ENCODE measurements at places on chromosomes 16 and 17. TPM values are rescaled to one million over a fixed set of nuclear protein-coding genes. Genes with fewer than 3 reads are reported as not detected.

- no peaks in the 10 kb centered on the region for H3K27me3 ChIP-seq
- H3K27ac ChIP-seq, result no peak overlapping the region
- DNase-seq, result no peak
- no peaks in the 10 kb centered on the region for H3K4me1 ChIP-seq
- no peak overlapping the region for H3K4me3 ChIP-seq
Measured at GRCh38 chr16:54027558-54027957, 259.0 kb downstream of the IRX3 start.

GRCh38 chr17:12815642-12816141 lies 26.4 kb downstream of the ARHGAP44 start:
- H3K27me3 ChIP-seq, result no peaks in the 10 kb centered on the region
- no peaks in the 10 kb centered on the region for H3K36me3 ChIP-seq
- H3K4me3 ChIP-seq, result no peak overlapping the region
- no peak overlapping the region for H3K27ac ChIP-seq

ZFPM1 gene
- total RNA-seq, result 9.6 TPM

DNA sequence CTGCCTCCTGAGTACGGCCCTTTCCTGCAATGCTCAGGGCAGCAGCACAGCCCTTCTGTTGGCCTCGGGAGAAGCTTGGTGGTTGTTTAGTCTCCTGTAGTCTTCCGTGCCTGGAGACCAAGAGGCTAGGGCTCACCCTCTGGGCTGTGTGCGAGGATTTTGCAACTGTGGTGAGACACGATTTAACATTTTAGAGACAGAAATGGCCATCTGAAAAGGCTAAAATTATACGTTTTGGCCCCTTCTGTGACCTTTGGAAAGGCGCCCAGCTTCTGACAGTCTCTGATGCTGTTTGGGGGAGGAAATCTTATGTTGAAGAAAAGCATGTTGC lies 33.1 kb downstream of the FOXL1 start:
- DNase-seq, result no peak
- peak overlapping the region; percentile 38 for H3K27ac ChIP-seq
- H3K4me3 ChIP-seq, result no peak overlapping the region

DNA sequence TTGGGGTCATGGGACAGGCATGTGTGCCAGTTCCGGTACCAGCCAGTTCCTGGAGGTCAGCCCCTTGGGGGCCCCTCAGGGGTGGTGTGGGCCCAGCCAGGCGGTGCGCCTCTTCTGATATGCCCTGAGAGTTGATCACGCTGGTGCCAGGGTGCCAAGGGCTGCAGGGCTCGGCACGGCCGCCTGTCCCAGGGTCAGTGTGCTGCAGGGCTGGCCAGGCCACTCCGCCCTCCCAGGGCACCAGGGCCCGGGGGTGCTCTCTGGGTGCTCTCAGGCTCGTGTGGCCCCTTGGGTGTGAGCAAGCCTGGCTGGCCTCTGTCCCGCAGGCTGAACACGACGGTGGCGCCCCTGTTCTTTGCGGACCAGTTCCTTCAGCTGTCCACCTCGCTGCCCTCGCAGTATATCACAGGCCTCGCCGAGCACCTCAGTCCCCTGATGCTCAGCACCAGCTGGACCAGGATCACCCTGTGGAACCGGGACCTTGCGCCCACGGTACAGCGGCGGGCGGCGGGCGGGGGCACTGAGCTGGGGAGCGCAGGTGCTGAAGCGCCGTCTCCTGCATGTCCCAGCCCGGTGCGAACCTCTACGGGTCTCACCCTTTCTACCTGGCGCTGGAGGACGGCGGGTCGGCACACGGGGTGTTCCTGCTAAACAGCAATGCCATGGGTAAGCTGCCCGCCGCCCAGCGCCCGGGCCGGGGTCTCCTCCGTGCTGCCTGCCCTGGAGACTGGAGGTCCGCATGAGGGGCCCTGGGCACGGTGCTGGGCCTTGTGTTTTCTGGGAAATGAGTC lies 6.0 kb downstream of the GAA start:
- DNase-seq, result no peak
- H3K27ac ChIP-seq, result no peak overlapping the region
- H3K4me1 ChIP-seq, result no peaks in the 10 kb centered on the region
- H3K4me3 ChIP-seq, result no peak overlapping the region
- no peaks in the 10 kb centered on the region for H3K27me3 ChIP-seq
